Cerebellar nuclear complex (tissue), 1 donor: ENCODE measurements at places on chromosomes 7 and 10.

DNA sequence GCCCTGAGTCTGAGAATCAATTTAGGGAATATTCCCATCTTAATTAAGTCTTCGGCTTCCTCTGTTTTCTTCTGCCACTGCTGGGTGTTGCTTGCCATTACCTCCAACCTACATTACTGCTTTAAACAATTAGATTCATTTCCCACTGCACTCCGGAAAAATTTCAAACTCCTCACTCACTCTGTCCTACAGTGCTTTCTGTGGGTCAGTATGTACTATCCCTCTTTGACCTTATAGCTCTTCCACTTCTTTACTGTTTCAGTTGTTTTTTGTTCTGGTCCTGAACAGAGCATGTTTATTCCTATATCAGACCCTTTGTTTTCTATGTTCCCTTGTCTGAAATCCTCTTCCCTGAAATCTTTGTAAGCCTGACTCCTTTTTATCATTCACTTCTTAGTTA, 160.6 kb downstream of the MAGI2 start:
- DNase-seq, result no peak

GRCh38 chr10:91616137-91616536, 16.7 kb downstream of the PPP1R3C start:
- DNase-seq, result no peak

GRCh38 chr10:120420421-120420820, 36.6 kb upstream of the PLPP4 start:
- DNase-seq, result no peak

GRCh38 chr7:136142583-136142982, 165.4 kb upstream of the MTPN start:
- DNase-seq, result no peak

DNA sequence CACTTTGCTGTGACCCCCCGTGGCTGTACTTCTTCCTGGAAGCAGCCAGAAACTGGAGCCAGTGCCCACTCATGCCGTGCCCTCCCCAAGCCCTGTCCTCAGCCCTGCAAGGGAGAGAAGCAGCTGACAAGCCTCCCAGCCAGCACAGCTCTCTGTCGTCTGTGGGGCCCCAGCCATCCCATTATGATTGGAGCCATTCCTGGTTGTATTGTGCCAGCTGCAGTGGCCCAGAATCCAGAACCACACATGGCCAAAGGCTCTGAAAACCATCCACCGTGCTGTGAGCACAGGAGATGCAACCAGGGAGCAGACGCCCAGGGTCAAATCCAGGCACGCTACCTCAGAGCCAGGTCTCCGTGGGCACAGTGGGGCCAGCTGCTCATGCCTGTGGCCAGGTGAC, 18.7 kb downstream of the GRID2IP start:
- no peak for DNase-seq

GRCh38 chr10:132407243-132407746, 10.3 kb downstream of the PWWP2B start:
- no peak for DNase-seq

DNA sequence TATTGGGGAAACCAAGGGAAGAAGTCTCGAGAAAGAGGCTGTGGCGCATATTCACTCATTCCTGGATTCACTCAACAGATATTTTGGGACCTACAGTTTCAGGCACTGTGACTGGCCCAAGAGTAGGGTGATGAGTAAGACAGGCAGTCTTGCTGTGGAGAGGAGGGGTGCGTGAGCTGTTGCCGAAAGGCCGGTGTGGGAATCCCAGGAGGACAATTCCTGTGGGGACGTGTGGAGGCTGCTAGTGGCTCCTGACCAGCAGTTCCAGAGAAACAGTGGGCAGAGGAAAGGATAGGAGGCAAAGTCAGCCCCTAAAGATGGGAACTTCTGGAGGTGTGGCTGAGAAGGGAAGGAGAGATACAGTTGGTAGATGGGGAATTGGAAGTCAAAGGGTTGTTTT, 59.3 kb upstream of the GRB10 start:
- no peak for DNase-seq

DNA sequence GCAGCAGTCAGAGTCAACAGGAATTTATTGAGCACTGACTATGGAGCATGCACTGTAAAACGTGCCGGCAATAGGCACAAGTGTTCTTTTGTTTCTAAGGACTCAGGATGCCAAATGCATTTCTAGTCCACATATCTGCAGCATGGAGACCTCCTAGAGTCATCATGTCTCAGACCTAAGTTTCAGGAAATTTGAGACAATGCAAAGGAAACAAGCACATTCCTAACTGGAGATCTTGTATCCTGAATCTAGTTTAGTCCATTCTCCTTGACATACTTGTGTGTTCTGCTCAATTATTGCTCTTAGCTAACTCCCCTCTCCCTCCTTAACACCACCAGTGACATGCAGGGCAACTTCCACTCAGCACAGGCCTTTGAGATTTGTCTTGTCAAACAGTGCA, 173.2 kb downstream of the ZNF438 start:
- DNase-seq, result no peak

GRCh38 chr7:134553976-134554375, 5.1 kb downstream of the AKR1B15 start:
- no peak for DNase-seq

DNA sequence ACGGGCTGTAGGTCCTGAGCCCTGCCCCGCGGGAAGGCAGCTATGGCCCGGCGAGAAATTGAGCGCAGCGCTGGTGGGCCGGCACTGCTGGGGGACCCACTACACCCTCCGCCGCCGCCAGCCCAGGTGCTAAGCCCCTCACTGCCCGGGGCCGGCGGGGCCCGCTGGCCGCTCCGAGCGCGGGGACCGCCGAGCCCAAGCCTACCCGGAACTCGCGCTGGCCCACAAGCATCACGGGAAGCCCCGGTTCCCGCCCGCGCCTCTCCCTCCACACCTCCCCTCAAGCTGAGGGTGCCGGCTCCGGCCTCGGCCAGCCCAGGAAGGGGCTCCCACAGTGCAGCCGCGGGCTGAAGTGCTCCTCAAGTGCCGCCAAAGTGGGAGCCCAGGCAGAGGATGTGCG, 5.5 kb upstream of the CACUL1 start:
- DNase-seq, result no peak

DNA sequence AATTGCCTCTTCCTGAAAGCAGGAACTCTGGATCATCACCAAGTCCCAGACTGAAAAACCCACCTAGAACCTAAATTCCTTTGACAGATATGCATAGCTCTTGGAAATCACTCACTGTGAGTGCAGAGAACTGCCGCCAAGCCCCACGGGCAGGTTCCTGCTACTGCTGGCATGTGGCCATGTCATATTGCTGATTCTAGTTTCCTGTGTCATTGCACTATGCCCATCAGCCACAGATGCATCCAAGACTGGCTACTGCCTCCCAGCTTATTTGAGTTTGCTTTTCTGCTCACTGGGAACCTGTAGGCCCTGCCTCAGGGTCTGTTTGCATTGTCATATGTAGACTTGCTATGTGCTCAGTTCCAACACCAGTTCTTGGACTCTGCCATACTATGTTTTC, 786.0 kb downstream of the GRID1 start:
- DNase-seq, result no peak

DNA sequence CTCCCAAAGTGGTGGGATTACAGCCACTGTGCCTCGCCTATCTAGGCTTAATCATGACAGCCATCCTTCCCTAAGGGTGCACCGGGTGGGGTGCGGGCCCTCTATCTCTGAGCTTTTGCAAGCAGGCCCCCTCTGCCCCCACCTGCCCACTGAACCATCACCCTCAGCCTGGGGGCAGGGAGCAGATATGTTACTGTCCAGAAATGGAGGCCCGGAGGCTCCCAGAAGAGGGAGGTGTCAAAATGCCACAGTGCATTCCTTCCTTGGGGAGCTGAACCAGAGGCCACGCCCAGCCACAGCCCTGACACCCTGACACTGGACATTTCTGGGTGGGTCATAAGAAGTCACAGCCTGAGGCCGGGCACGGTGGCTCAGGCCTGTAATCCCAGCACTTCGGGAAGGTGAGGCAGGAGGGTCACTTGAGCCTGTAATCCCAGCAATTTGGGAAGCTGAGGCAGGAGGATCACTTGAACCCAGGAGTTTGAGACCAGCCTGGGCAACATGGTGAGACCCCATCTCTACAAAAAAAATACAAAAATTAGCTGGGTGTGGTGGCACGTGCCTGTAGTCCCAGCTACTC, 129.8 kb upstream of the TNRC18 start:
- DNase-seq, result no peak

DNA sequence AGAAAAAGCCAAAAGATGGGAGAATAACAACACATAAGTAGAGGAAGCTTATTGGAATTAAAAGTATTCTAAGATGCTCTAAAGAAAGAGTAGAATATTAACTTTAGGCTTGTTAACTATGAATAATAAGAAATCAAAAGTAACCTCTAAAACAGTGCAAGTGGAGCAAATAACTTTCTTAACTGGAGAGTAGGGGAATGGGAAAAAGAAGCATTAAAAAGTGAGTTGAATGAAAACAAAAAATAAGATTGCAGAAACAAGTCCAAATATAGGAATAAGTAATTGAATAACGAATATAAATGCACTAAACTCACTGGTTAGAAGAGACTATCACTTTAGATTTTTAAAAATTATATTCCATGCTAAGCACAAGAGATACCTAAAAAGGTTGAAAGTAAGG, 63.9 kb downstream of the HECTD2 start:
- no peak for DNase-seq

- no peak for DNase-seq
These were observed 73.5 kb downstream of the CLEC2L start for GRCh38 chr7:139597028-139597427.

- no peak for DNase-seq
These were observed 540.2 kb downstream of the LRMDA start for GRCh38 chr10:75971402-75972211.

GRCh38 chr7:101662447-101662998, 33.4 kb upstream of the MYL10 start:
- no peak for DNase-seq

DNA sequence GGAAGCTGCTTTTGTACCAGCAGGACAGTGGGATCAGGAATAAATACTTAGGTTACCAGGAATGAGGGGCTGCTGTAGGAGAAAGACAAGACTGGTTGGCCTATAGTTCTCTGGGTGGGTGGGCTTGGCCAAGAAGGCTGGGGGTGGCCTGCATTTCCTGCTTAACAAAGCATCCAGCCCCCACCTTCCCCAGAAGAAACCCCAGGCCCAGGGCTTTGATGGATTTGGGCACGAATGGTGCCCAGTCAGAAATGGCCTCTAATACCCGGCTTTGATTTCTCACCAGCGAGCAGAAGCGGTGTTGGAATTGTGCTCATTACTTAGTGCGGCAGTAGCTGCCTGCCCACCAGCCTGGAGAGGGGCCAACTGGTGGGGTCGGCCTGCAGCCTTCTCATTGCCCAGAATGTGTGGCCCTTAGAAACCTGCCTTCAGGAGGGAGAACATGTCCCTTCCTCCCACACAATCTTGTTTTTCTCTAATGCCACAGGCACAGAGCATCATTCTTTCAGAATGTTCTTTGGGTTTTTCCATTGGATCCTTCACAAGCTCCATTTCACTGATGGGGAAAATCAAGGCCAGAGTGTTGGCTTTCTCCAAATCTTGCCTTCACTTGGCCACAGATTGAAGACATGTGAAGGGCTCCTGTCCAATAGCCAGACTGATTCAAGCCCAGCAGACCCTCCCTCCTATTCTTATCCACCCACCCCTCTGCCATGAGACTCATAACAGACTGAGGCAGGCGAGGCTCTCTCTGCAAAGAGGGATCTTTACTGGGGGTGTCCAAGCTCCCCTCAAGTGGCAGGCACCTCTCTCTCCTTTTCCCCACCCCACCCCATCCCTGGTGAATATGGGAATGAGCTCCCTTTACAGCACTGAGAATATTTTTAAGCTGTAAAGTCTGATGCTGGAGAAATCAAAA, 2.5 kb downstream of the UNC5B start:
- no peak for DNase-seq

GRCh38 chr7:123820864-123821263, 24.1 kb upstream of the HYAL4 start:
- no peak for DNase-seq

- DNase-seq, result no peak
These were observed 185.2 kb downstream of the SKIDA1 start for GRCh38 chr10:21340331-21340730.

- no peak for DNase-seq
These were observed 654.2 kb upstream of the STEAP1 start for GRCh38 chr7:89500084-89500483.

DNA sequence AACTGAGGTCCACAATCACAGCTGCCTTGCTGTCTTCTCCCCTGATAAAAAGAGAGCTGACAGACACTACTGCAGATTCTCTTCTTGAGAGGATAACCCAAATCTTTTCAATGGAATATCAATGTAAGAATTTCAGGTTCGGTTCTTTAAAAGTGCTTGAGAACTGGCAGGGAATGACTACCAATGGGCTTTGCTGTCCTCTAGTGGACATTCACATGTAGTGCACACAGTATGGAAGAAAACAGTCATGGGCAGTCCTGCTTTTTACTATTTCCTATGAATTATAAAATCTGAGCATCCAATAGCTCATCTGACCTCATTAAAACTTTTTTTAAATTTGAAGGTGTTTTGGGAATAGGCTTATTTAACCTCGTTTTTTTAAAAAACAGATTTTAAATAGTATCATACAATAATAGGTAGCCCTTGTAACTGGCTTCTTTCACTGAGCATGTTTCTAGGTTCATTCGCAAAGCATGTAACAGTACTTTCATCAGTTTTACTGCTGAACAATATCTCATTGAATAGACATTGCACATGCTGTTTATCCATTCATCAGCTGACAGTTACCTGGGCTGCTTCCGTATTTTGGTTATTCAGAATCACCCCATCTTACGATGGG, 18.3 kb downstream of the FZD9 start:
- no peak for DNase-seq

DNA sequence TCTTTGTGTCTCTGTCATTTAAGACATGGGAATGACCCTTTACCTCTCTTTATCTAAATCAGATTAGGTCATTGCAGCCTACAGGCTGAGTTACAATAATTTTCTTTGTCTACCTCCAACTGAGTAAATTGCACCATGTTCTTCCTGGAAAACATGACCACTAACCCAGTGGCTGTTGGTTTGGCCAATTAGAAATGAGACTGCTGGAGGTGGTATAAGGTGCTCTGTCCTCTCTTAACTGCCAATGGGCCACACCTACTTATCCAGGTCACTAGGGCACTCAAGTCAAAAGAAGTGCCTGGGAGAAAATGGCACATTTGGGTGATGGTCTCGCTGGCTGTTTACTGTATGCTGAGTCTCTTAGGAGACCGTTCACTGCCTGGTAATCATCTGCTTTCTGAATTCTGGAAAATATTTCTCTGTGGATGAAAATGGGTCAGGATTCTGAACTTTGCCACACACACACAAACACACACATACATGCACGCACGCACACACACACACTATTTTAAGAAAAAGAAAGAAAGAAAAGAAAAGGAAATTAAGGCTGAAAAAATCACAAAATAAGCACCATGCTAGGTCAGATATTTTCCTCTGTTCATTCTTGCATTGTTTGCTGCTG, 16.4 kb downstream of the STAMBPL1 start:
- no peak for DNase-seq

DNA sequence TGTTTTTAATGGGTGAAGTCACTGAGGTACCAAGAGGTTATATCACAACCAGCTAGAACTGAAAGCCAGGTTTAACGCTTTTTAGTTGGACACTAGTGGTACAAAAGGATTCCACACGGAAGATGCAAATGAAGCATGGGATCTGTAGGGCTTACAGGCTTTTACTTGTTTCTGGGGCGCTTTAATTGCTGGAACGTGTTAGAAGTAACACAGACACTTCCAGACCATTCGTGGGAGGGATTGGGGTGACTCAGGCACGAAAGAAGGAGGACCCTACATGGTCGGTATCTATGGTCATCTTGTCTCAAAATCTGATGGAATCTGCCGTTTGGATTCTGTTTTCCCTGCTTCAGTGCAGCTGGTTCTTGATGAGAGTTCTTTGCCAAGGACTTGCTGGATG, 1.0 kb downstream of the YKT6 start:
- no peak for DNase-seq
